ENCODE measurements at places on chromosomes 12 and 14.

GRCh38 chr12:52209321-52209720 is 17.5 kb upstream of the KRT80 start:
- DNase-seq: no peak

DNA sequence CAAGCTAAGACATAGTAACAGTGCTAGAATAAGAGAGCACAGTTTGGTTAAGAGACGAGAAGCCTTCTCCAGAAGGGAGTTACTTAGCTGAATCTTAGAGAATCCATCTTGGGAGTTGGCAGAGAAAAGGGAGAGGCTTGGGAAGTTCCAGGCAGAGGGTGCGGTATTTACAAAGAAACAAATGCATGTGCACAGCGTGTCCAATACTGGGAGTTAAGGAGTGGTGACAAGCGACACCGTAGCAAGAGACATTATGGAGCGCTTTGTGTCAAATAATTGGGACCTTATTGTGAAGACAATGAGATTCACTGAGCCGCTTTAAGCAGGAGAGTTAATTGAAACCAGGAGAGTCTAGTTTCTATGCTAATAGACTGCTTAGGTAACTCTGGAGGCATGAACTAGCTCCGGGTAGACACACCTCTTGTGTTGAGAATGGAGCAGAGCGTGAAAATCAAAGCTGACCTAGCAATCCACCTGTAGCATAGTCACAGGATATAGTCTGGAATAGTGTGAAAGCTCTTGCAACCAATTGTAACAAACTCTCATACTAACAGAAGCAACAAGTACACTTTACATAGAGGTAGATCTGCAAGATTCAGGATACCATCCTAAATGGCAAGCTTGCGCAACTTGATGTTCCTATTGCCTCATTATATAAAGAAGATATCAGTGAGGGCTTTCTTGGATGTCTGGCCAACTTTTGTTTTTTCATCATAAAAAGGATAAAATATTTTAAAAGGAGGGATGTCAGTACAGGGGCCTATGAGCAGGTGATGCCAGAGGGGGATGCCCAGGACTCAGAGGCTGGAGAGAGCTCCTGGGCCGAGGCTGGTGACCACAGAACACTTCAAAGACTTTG is 5.3 kb downstream of the ALDH1L2 start:
- no peak for DNase-seq

- peak; percentile 73 for DNase-seq
These were observed 19.5 kb downstream of the DCAF5 start for GRCh38 chr14:69133206-69134125.

GRCh38 chr12:123043536-123044001 is 63.1 kb downstream of the ARL6IP4 start:
- peak; percentile 94 for DNase-seq

DNA sequence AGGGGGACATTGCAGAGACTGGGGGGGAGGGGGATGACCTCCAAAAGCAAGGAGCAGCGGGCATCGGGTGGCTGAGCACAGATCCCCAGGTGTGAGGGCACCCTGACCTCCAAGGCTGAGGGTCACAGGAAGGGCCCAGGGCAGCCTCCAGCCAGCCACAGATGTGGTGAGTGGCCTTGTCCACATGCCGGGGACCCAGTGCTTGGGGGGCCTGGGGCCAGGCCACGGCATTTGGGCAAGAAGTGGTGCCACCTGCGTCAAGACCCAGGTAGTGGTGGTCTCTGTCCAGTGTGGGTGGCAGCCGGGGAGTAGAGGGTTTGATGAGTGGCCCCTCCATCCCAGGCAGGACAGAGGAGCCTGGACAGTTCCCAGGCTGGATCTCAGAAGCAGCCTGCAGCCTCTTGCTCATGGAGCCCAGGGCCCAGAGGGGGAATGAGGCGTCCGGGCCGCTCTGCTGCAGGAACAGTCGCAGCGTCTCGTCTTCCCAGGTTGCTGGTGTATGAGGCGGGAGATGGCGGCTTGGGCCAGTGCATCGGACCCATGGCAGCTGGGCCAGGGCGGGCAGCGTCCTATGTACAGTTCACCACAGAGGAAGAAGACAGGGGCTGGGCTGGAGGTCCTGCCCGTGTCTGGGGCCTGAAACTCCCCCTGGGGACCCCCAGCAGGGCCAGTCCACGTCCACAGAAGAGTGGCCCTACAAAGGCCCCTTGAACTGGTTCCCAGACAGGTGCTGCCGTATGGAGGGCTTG is 33.5 kb downstream of the CCNK start:
- DNase-seq: no peak

DNA sequence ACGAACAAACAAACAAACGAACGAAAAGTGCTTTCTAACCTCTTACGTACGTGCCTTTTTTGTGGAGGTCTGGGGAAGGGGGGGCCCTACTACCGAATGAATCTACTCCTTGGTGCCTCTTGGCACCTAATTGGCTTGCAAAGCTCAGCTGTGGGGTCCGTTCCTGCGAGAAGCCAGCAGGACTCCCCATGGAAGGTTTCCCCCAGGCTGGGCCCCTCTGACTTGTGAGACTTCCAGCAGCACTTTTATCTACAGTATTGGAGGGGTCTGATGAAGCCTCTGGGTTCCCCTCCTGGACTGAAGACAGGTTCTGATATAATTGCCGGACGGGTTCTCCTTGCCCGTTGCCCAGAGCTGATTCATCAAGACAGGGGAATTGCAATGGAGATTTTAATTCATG is 1.2 kb upstream of the TMEM106C start:
- DNase-seq: no peak

GRCh38 chr12:92248977-92249376 is 103.3 kb upstream of the BTG1 start:
- DNase-seq: no peak

- DNase-seq: no peak
These were observed 175.9 kb downstream of the EMP1 start for GRCh38 chr12:13372386-13372785.

DNA sequence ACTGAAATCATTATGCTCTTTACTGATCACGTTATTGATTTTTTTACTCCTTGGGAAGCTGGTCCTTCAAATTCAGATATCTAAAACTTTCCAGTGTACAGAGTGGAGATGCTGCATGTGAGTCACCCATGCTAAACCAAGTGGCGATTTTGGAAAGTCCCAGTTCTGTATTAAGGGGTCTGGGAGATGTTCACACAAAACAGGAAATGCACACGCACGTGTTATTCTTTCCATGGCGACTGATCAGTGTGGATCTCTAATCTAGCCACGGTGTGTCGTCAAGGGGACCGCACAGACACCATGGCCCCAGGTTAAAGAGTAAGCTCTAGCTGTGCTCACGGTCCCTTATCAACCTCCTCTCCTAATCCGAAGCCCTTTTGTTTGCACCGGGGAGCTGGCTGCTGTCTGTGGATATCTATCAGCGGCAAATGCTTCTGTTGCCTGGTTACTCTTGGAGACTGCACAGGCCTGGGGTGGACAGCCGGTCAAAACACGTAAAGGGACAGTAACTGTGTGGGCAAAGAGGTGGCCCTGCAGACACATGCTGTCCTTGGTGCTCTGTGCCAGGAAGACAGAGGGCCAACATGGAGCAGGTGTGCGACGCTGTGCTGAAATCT is 96.6 kb downstream of the RIMBP2 start:
- DNase-seq: no peak

DNA sequence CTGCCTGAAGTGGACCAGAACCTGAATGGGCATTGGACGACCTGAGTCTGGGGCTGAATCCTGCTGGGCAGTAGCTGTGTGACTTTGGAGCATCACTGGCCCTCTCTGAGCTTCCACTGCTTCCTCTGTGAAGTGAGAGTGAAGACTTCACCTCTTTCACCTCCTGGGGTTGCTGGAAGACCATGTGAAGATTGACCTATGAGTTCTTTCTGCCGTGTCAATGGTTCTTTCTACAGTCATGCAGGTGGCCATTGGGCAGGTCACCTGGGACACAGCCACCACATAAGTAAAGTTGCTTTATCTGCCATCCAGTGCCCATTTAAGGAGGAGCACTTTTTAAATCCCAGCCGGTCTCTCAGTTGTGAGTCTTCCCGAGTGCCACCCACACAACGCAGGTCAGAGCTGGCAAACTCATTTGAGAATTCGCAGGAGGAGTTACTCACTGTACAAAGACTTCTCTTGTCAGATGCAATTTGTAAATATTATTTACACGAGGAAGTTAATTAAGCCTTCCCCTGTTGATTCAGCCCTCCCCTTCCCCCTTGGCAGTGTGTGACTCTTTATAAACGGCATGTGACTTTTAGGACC is 74.8 kb upstream of the TCL1B start:
- DNase-seq: no peak

DNA sequence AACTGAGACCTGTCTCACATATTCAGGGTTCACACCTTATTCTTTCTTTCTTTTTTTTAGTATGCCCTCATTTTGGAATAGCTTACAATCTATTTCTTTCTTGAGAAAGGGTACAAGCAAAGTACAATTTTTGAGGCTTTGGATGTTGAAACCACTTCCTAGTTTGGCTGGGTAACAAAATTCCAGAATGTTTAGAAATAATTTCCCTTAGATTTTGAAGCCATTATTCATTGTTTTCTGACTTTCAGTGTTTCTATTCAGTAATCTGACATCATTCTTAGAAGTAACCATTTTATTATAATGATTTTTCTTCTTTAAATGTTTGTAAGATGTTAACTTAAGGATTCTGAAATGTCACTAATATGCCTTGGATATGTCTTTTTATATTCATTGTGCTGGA is 28.2 kb downstream of the ST8SIA1 start:
- no peak for DNase-seq

DNA sequence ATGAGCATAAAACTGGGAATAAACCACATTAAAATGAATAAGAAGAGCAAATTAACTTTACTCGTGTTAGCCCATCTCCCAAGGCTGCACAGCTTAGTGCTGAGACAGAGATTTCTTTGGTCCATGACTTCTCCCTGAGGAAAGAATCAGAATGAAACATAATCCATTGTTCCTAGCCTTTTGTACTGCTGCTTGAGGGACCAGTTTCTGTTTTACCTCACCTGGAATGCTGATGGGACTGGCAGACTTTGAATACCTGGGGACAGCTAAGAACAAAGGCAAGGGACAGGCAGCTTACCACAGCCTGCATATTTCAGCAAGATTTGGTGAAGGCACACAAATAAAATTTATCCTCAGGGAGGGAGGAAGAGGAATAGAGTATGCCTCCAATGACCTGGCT is 401.6 kb downstream of the CCDC91 start:
- no peak for DNase-seq

DNA sequence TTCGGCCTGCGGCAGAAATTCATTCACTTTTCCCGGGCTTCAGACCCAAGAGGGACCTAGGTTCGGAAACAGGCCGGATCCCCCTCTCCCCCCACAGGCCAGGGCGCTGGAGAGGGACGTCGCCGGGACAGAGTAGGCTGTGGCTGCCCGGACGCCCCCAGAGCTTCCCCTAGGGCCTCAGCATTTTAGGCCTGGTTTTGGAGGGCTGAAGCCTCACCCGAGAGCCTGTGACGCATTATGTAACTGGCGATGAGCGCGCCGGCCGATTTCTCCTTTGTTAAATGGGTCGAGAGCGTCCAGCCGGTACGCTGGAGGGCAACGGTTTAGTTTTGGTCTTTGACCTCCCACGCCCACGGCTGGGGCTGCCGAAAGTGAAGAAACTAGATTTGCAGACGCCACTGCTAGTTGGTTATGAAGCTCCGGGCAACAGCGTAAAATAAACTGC is 657 bp downstream of the PEBP1 start:
- peak; percentile 49 for DNase-seq

DNA sequence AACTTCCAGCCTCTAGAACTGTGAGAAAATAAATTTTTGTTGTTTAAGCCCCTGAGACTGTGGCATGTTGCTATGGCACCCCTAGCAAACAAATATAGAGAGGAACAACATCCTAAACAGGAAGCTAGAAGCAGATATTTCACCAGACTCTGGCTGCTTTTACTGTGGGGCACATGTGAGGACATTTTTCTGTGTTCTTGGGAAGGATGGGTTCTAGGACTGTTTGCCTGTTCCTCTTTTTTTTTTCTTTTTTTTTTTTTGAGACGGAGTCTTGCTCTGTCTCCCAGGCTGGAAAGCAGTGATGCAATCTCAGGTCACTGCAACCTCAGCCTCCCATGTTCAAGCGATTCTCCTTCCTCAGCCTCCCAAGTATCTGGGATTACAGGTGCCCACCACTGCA is 4.2 kb upstream of the HRK start:
- no peak for DNase-seq

GRCh38 chr14:70721542-70721941 is 79.8 kb downstream of the TTC9 start:
- DNase-seq: peak; percentile 17

DNA sequence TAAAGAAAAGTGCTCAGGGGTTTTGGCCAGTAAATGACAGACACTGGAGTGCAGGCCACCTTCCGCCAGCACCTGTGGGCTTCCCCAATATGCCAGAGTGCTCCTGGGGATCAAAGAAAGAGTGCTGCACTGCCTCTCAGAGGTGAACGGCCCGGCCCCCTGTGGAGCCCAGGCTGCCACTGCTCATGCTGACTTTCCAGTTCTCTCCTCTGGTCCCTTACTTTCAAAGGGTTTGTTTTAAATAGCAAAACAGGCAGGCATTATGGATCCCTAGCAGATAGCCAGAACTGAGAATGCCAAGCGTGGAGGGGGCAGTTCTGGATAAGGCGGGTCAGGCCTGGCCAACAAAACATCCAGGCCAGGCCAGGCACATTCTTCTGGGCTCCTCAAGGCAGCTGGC is 59.6 kb downstream of the MDM2 start:
- no peak for DNase-seq

DNA sequence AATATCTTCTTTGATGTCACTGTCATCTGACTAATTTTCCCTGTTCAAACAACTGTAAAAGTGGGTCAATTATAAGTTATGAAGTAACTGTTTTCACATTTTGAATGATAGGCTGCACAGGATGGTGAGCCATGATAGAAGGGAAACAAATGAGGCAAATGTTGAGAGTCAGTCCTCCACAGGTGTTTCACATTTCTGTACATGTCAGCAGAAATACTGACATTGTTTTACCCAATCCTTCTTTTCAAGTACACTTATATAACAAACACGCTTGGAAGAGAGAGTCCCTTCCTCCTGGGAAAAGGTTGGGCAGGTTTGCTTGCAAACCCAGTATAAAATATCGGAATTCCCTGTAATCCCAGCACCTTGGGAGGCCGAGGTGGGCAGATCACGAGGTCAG is 1251.5 kb downstream of the SLC16A7 start:
- no peak for DNase-seq

DNA sequence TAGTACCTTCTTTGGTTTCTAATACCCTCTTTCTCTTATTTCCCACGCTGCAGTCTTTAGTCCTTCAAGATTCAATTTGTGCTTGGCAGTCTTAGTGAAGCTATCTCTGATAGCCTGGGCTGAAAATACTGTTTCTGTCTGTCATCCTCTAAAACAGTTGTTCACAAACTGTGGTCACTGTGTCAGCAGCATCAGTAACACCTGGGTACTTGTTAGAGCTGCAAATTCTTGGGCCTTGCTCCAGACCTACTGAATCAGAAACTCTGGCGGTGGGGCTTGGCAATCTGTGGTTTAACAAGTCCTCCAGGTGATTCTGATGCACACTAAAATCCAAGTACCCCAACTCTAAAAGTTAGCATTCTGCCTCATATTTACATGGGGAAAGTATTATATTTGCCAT is 217.5 kb upstream of the SEL1L start:
- no peak for DNase-seq

- no peak for DNase-seq
These were observed 3.3 kb upstream of the APPL2 start for GRCh38 chr12:105239304-105239703.

- no peak for DNase-seq
These were observed 175.9 kb upstream of the BMP4 start for GRCh38 chr14:54132496-54132895.

GRCh38 chr12:94025068-94025467 is 123.3 kb upstream of the PLXNC1 start:
- DNase-seq: no peak

All from EL (cell line).